ENCODE measurements at places on chromosomes 6 and 20.
A peak's percentile ranks its signal among the peaks of the same experiment; 100 is the strongest.

DNA sequence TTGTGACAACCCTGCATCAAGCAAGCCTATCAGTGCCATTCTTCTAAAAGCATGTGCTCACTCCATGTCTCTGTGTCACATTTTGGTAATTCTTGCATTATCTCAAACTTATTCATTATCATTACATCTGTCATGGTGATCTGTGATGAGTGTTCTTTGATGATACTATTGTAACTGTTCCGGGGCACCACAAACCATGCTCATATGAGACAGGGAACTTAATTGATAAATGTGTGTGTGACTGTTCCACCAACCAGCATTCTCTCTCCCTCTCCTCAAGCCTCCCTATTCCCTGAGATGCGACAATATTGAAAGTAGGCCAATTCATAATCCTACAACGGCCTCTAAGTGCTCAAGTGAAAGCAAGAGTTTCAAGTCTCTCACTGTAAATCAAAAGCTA lies 4.0 kb downstream of the HUS1B start:
- DNase-seq: peak; percentile 9

DNA sequence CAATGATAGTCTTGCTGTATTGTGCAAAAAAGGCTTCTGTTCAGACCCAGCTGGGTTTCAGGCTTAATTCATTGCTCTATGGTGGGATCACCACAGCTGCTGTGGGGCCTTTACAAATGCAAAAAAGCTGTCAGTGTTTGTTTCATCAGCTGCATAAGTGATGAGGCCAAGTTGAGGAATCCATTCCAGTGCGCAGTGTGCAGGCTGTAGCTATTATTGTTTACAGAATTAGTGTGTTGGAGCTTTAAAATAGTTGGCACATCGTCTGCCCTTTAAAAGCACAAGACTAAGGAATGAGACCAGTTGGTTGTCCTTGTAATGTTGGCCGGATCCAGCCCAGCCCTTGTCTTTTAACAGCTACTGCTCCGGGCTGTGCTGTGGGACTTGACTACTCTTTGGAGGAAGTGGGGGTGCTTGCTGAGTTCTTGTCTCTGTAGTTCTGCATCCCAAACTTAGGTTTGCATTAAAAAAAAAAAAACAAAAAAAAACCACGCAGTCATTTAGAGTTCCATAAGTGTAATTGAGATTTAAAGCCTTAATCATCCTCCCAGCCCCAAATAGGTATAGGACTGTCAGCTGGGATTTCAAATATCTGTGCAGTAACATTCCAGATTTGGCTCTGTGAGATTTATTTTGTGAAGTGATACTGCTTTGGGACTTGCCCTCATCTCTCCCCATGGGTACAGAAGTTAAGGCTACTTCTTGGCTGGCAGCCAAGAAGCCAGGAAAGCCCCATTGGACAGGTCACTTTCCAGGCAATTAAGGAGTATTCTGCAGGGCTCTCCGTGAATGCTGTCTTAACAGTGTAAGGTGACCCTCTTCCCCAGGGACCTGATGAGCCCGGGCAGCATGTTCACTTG lies 19.3 kb downstream of the JARID2 start:
- DNase-seq: no peak

DNA sequence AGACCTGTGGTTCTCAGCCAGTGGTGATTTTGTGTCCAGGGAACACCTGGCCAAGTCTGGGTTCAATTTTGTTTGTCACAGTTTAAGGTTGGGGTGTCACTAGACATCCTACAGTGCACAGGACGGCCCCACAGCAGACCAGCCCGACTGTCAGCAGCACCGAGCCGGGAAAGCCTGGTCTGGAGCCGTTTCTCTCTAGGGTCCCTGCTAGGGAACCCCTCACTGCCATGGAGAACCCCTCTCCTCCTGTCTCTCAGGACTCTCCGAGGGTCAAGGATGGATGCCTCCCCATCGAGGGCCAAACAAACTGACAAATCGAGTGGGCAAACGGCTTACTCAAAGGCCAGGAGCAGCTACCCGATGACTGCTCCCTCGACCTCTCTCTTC lies 15.8 kb upstream of the STX16 start:
- no peak for DNase-seq

DNA sequence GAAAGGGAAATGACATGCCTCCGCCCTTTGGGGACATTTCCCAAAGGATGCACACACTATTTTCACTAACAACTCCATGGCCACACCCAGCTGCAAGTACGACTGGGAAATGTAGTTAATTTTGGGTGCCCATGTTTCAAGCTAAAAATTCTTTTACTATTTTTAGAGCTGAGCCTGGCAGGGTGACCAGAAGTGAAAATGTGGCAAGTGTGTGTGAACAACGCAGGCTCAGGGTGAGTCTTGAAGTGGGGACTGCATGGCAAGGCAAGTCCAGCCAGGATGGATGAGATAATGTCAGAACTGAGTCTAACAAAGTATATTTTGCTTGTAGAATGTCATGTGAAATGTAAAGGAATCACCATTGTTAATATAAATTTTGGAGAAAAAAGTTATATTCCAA lies 17.0 kb upstream of the CD109 start:
- no peak for DNase-seq
